ENCODE measurements at places on chromosomes 3 and 15. TPM values are rescaled to one million over a fixed set of nuclear protein-coding genes. Genes with fewer than 3 reads are reported as not detected.

DNA sequence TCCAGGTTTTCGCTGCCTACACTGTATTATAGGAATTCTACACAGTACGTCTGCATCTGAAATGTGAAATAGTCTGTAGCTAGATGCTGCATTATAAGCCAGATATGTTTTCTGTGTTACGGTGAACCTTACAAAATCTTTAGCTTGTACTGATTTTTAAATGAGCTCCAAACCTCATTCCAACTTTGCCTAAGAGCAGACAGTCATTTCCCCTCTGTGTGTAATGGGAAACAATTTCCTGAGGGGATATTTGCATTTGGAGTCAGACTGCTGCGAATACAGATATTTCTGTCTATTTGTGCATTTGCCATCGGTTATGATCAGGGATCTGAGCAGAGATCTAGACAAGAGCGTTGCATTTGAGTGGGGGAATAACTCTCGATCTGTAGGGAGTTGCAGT lies 37.5 kb downstream of the ARNT2 start:
- no peak for DNase-seq

- no peak for DNase-seq
Measured at GRCh38 chr3:59831394-59831793, 781.6 kb upstream of the CFAP20DC start.

ECE2 gene
- not detected for total RNA-seq

GRCh38 chr3:127817406-127817841 lies 4.9 kb downstream of the MGLL start:
- no peak for DNase-seq

DNA sequence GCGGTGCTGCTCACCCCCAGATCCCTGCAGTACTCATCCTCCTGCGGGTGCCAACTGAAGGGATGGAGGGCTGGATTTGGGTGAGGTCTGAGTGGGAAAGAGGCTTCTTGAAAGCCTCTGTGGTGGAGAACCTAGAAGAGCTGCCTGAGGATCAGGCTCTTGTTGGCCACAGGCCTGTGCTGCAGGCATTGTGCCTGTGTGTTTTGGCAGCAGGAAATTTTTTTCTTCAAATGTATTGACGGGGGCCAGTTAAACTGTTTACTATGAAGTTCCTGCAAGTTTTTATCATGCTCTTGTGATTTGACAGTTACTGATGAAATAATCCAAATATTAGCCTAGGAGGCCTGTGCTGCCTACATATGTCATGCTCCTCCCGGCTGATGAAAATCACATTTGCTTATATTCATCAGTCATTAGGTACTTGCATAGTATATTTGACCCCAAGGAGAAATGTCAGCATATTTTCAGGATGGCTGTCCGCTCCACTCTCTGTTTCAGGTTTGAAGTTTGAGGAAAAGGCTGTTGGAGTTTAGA lies 103.1 kb downstream of the THSD4 start:
- DNase-seq = no peak

CA12 gene
- 2.5 TPM for total RNA-seq

GABRB3 gene
- total RNA-seq = 3.9 TPM

GRCh38 chr3:20975188-20975651 lies 775.8 kb downstream of the ZNF385D start:
- DNase-seq = no peak

- no peak for DNase-seq
Measured at GRCh38 chr3:52670621-52671521, 14.8 kb downstream of the PBRM1 start.
